Astrocyte (in vitro differentiated cells and primary cell): ENCODE measurements at places on chromosomes 3 and 15.
A peak's percentile ranks its signal among the peaks of the same experiment; 100 is the strongest.

DNA sequence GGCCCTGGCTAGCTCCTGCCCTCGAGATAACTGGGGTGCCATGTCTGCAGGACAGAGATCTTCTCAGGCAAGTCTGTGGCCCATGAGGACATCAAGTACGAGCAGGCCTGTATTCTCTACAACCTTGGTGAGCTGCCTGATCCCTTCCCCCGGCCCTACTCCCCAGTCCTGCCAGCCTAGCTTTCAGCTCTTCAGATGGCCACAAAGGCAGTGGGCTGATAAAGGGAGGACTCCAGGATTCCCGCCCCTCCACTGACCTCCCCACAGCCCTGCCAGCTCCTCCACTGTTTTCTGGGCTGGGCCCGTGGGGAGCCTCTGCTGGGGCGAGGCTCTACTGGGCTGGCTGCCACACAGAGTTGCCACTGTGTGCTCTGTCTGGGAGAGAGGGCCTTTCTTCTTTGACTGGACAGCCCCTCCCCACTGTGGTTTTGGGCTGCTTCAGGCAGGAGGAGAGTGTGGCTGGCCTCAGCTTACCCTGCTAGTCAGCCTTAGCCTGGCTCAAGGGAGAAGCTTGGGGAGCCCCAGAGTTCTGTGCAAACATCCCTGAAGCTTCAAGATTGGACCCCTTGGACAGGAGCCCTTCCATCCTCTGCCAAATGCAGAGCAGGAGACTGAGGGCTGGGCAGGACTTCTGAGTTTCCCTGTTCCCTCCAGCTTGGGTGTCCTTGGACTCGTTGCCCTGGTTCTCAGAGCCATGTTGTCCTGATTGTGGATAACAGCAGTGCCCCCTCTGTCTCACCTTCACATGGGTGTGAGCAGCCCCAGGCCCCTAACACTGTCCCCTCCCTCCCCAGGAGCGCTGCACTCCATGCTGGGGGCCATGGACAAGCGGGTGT is 24.4 kb downstream of the PTPN23 start:
- no peak overlapping the region for H3K4me3 ChIP-seq
- DNase-seq, result peak; percentile 59
- peaks cover 4% of the 10 kb centered on the region for H3K36me3 ChIP-seq
- no peak overlapping the region for H3K27ac ChIP-seq
- H3K4me1 ChIP-seq, result peaks cover 11% of the 10 kb centered on the region
- H3K27me3 ChIP-seq, result no peaks in the 10 kb centered on the region

GRCh38 chr15:98850961-98851572 is 156.5 kb downstream of the PGPEP1L start:
- no peak overlapping the region for H3K4me3 ChIP-seq
- DNase-seq, result no peak
- no peaks in the 10 kb centered on the region for H3K36me3 ChIP-seq

DNA sequence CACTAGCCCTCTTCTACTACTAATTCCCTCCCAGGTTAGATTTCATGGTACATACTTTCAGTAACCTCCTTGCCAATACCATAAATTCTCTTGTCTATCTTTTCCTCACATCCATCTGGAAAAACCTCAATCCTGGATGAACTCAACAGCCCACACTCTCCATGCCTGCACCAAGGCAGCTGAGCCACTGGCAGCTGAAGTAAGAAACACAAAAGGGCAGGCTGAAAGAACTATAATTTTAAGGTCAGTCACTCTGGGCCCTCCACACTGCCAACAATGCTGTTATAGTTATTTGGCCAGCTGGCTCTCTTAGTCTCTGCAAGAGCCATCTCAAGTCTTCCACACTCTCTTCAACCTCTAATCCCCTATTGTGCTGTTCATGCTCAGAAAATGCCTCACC is 15.1 kb upstream of the TIPARP start:
- no peak overlapping the region for H3K4me3 ChIP-seq
- H3K36me3 ChIP-seq, result no peaks in the 10 kb centered on the region
- no peaks in the 10 kb centered on the region for H3K27me3 ChIP-seq
- H3K4me1 ChIP-seq, result no peaks in the 10 kb centered on the region
- DNase-seq, result peak; percentile 14

GRCh38 chr3:102114264-102114979 is 265.1 kb downstream of the NFKBIZ start:
- no peak overlapping the region for H3K27ac ChIP-seq
- no peak for DNase-seq
- H3K4me1 ChIP-seq, result no peaks in the 10 kb centered on the region

DNA sequence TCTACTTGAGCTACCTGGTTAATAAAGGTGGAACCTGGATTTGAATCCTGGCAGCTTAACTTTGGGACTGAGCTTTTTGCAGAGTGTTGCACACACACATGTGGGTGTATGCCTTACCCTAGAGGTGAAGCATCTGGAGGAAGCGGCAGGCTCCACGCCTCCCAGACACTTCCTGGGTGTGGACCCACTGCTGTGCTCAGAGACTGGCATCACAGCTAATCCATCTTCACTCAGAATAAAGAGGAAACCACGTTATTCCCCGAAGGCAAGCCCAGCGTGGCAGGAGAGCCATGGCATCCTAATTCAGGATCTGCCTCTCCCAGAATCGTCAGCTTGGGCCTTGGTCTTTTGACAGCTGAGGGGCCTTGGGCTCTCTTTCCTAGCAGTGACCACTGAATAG is 25.5 kb downstream of the CCDC13 start:
- H3K36me3 ChIP-seq, result no peaks in the 10 kb centered on the region
- no peak for DNase-seq
- no peak overlapping the region for H3K4me3 ChIP-seq
- no peak overlapping the region for H3K27ac ChIP-seq
- H3K4me1 ChIP-seq, result no peaks in the 10 kb centered on the region
- H3K27me3 ChIP-seq, result no peaks in the 10 kb centered on the region

DNA sequence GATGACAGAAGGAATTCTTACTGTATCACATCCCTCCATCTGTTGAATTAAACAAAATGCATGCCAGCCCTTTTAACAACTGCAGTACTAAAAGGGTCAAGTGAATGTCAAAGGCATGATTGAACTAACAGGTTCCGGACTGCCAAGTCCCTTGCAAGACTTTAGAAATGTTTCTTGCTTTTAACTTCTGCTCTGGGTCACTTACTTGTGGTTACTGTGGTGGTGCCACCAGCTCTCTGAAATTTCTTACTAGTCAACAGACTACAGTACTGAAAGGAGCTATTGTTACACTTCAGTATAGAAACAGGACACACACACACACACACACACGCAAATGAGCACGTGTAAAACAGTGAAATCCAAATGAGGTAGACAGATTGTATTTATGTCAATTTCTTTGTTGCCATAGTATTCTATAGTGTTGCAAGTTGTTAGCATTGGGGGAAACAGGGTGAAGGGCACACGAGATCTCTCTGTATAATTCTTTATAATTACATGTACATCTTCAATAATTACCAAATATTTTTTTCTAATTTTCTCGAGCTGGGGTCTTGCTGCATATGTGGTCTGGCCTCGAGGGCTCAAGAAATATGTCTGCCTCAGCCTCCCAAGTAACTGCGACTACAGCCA is 79.9 kb upstream of the SLC25A26 start:
- H3K27ac ChIP-seq, result no peak overlapping the region
- peak; percentile 52 for DNase-seq
- H3K36me3 ChIP-seq, result no peaks in the 10 kb centered on the region
- no peaks in the 10 kb centered on the region for H3K27me3 ChIP-seq

DNA sequence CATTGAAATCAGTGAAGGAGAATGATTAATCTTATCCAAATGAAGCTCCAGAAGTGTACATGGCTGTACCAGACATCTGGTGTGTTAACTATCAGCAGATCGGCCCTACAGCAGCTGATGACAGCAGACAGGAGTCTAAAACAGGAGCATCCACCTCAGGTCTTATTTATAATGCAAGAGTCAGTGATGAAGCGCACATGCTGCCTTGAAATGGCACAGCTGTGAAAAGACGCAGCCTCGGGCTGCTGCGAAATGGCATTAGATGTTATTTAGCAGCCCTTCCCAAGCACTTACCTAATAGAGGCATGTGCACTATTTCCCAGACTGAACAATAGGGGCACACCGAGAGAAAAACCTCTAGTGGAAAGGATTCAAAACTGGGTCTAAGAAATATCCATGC is 472.3 kb upstream of the CBLB start:
- H3K4me1 ChIP-seq, result peaks cover 15% of the 10 kb centered on the region
- H3K27ac ChIP-seq, result no peak overlapping the region
- no peak for DNase-seq
- H3K27me3 ChIP-seq, result no peaks in the 10 kb centered on the region
- H3K36me3 ChIP-seq, result no peaks in the 10 kb centered on the region

DNA sequence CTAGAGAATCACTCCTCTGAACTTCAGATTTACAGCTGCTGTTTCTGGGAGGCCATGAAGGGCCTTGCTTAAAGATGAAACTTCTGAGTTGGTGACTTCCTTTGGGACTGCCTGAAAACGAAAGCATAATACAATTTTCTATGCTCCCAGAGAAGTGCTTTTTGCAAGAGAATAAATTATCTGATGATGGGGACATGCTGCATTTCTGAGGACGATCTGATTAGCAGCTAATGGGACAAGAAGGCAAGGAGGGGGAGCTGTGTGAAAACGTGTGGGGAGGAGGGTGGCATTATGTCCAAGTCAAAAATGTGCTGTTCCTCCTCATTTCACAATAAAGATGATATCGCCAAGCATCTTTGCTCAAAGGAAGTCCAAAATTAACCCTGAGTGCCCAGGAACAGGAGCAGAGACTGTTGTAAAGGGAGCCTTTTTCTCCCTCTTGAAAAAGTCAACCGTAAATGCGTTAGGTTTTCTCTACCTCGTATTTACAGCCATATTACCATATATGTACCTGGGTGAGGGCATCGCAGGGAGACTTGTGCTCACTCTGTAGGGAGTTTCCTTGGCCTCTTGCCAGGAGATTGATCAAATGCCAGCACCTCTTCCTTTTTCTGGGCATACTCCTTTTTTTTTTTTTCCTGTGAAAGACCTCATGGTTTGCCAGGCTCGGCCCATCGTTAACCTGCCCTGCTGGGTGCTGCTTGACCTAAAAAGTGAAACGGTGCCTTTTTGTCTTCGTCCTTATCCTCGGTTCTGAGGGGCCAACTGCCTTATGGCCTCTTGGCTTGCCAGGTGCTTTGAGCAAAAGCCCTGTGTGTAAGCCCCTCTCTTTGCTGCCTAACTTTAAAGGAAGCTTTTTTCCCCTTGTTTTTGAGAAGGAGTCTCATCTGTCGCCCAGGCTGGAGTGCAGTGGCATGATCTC is 11.5 kb downstream of the ITPR1 start:
- no peak overlapping the region for H3K27ac ChIP-seq
- no peak overlapping the region for H3K4me3 ChIP-seq
- no peaks in the 10 kb centered on the region for H3K4me1 ChIP-seq
- H3K27me3 ChIP-seq, result no peaks in the 10 kb centered on the region
- no peaks in the 10 kb centered on the region for H3K36me3 ChIP-seq
- no peak for DNase-seq

DNA sequence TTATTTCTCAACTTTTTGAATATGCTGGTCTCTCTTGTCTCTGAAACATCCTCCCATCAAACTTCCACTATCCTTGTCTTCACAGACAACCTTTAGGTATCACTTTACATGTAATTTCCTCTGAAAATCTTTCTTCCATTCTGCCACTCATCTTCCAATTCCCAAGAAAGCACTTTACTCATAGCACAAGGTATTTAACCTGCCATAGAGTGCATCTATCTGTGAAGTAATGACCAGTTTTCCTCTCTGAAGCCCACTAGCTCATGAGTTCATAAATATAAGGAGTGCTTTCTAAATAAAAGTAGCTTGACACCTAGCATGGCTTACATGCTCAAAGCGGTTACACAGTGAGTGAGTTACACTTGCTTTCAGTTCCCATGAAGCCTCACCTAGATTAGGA is 160.7 kb upstream of the CMC1 start:
- H3K27ac ChIP-seq, result no peak overlapping the region
- no peak for DNase-seq
- H3K4me1 ChIP-seq, result no peaks in the 10 kb centered on the region
- no peak overlapping the region for H3K4me3 ChIP-seq
- H3K27me3 ChIP-seq, result no peaks in the 10 kb centered on the region

GRCh38 chr15:85692873-85693272 is 101.9 kb downstream of the KLHL25 start:
- DNase-seq, result no peak
- H3K27me3 ChIP-seq, result no peaks in the 10 kb centered on the region
- peaks cover 8% of the 10 kb centered on the region for H3K4me1 ChIP-seq
- H3K4me3 ChIP-seq, result no peak overlapping the region

DNA sequence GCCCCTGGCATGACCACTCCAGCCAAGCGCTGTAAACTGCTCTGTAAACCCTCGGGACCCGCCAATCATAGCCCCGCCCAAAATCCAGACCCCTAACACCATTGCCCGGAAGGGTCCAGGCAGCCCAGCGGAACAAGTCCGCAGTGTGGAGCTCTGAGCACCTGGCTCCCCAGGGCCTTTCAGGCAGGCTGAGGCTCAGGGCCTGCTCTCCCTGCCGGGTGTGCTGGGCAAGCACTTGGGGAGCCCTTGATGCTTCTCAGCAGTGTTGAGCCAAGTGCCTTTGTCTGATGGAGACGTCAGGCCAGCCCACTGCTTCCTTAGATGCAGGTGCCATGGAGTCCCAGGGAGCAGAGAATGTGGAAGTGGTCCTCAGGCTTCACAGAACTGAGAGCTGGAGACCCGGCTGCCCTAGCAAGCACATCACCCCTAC is 106.2 kb downstream of the TLE3 start:
- no peaks in the 10 kb centered on the region for H3K4me1 ChIP-seq
- H3K4me3 ChIP-seq, result no peak overlapping the region
- DNase-seq, result no peak
- no peaks in the 10 kb centered on the region for H3K36me3 ChIP-seq
- peaks cover 72% of the 10 kb centered on the region for H3K27me3 ChIP-seq

- H3K4me3 ChIP-seq, result no peak overlapping the region
- no peak for DNase-seq
- no peaks in the 10 kb centered on the region for H3K27me3 ChIP-seq
- no peaks in the 10 kb centered on the region for H3K36me3 ChIP-seq
These were observed 5.7 kb downstream of the DUT start for GRCh38 chr15:48336940-48337339.

DNA sequence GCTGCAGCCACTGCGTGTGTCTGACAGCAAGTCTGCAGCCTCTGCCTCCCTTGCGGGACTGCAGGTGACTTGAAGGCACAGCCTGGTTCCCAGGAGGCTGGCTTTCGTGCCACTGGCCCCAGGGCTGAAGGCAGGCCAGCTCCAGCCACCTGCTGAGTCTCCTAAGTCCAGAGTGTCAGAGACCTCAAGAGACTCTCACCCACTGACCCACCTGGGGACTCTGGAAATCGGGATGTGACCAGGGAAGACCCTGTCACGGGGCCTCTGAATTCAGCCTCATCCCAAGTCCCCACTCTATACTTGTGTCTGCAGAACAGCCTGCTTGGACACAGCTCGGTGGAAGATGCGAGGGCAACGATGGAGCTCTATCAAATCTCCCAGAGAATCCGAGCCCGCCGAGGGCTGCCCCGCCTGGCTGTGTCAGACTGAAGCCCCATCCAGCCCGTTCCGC is 16.3 kb downstream of the ISG20 start:
- H3K27ac ChIP-seq, result no peak overlapping the region
- no peak overlapping the region for H3K4me3 ChIP-seq
- DNase-seq, result no peak
- peaks cover 12% of the 10 kb centered on the region for H3K4me1 ChIP-seq
- H3K36me3 ChIP-seq, result no peaks in the 10 kb centered on the region

- no peak overlapping the region for H3K27ac ChIP-seq
- no peaks in the 10 kb centered on the region for H3K36me3 ChIP-seq
- peak; percentile 79 for DNase-seq
- H3K4me1 ChIP-seq, result no peaks in the 10 kb centered on the region
- H3K27me3 ChIP-seq, result no peaks in the 10 kb centered on the region
These were observed 20.1 kb downstream of the C3orf80 start for GRCh38 chr3:160245261-160245800.

GRCh38 chr15:71136793-71137518 is 21.7 kb downstream of the THSD4 start:
- no peak overlapping the region for H3K4me3 ChIP-seq
- H3K36me3 ChIP-seq, result no peaks in the 10 kb centered on the region
- no peaks in the 10 kb centered on the region for H3K27me3 ChIP-seq
- peak; percentile 36 for DNase-seq
- H3K27ac ChIP-seq, result peak overlapping the region; percentile 73
